ENCODE measurements at places on chromosomes 7 and 10. TPM values are rescaled to one million over a fixed set of nuclear protein-coding genes. Genes with fewer than 3 reads are reported as not detected.

Gene ZMIZ1
- total RNA-seq: 12.6 TPM

Gene TDRD1
- not detected for total RNA-seq

Gene STAG3
- 0.32 TPM for total RNA-seq

Gene GRK5
- total RNA-seq: 58.3 TPM
